B cell (primary cell): ENCODE measurements at places on chromosomes 5 and 9. TPM values are rescaled to one million over a fixed set of nuclear protein-coding genes. Genes with fewer than 3 reads are reported as not detected.

Gene UBE2B
- 106 and 110 TPM in 2 replicates for total RNA-seq

Gene LMX1B
- total RNA-seq = not detected in 2 replicates

Gene SH2D3C
- total RNA-seq = 66.3 and 70.1 TPM in 2 replicates

Gene HSD17B3
- not detected in 2 replicates for total RNA-seq

Gene ANKRD31
- 0.10 TPM in 2 replicates for total RNA-seq

GRCh38 chr5:78447775-78448424 lies 87.5 kb downstream of the SCAMP1 start:
- no peak for DNase-seq

GRCh38 chr9:120545701-120546550 lies 34.0 kb downstream of the CDK5RAP2 start:
- no peak for DNase-seq

DNA sequence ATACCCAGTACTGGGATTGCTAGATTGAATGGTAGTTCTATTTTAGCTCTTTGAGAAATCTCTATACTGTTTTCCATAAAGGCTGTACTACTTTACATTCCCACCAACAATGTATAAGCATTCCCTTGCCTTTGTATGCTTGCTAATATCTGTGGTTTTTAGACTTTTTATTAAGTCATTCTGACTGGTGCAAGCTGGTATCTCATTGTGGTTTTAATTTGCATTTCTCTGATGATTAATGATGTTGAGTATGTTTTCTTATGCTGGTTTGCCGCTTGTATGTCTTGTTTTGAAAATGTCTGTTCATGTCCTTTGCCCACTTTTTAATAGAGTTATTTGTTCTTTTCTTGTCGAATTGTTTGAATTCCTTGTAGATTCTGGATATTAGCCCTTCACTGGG lies 512.7 kb upstream of the PAPPA start:
- no peak for DNase-seq

GRCh38 chr5:3599226-3600105 lies 3.8 kb downstream of the IRX1 start:
- no peak for DNase-seq

DNA sequence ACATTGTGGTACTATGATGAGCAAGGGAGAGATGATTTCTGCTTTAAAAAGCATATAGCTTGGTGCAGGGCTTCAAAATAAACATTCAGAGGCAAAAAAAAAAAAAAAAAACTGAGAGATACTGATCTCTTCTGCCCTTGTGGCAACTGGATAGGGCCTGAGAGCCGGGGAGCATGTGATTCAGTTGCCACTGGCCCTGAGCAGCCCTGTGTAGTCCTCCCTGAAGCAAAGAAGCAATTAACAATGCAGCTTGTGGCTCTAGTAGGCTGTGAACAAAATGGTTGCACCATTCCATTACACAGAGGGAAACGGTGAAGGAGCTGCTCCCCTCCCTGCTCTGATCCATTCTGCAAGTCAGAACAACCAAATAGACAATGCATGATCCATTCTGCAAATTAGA lies 347.5 kb upstream of the DAB2 start:
- no peak for DNase-seq

DNA sequence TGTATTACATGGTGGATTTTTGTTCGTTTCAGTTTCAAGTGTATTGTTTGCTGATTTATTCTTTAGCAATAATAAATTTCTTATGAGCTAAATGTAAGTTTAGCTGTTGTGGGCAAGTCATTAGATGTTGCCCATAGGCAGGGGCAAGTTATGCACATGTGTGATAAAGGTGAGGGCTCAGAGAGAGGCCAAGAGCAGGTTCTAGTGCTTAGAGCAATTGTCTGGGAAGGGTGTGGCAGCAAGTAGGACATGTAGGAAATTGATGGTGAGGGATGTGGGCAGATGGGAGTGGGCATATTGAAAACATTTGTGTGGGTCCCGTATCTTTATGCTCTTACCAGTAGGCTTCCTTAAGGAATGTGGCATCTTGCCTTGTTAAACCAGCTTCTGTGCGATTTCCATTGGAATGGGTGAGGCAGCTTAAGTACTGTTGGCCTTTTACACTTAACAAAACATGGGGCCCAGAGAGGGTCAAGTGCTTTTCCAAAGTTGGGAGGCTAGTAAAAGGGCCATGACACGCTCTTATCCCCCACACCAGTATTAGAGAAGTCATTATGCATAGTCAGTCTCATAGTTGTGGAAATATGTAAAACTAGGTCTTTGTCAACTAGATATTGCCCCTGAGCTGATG lies 60.6 kb downstream of the KDM4C start:
- no peak for DNase-seq

GRCh38 chr9:504921-505740 lies 290.5 kb downstream of the DOCK8 start:
- DNase-seq = peak; percentile 49

- DNase-seq = peak; percentile 49
Measured at GRCh38 chr5:158670201-158670600, 429.5 kb downstream of the EBF1 start.
